Naive B cell (primary cell): ENCODE measurements at places on chromosomes 5 and 9. TPM values are rescaled to one million over a fixed set of nuclear protein-coding genes. Genes with fewer than 3 reads are reported as not detected.
A peak's percentile ranks its signal among the peaks of the same experiment; 100 is the strongest.

Gene CATSPER3
- 0.35 TPM for polyA plus RNA-seq

Gene LRRC14B
- not detected for polyA plus RNA-seq

Gene SHISAL2B
- not detected for polyA plus RNA-seq

Gene PCDHB10
- polyA plus RNA-seq = not detected

Gene IFNK
- not detected for polyA plus RNA-seq

Gene KCNN2
- polyA plus RNA-seq = not detected

Gene LCN9
- not detected for polyA plus RNA-seq

DNA sequence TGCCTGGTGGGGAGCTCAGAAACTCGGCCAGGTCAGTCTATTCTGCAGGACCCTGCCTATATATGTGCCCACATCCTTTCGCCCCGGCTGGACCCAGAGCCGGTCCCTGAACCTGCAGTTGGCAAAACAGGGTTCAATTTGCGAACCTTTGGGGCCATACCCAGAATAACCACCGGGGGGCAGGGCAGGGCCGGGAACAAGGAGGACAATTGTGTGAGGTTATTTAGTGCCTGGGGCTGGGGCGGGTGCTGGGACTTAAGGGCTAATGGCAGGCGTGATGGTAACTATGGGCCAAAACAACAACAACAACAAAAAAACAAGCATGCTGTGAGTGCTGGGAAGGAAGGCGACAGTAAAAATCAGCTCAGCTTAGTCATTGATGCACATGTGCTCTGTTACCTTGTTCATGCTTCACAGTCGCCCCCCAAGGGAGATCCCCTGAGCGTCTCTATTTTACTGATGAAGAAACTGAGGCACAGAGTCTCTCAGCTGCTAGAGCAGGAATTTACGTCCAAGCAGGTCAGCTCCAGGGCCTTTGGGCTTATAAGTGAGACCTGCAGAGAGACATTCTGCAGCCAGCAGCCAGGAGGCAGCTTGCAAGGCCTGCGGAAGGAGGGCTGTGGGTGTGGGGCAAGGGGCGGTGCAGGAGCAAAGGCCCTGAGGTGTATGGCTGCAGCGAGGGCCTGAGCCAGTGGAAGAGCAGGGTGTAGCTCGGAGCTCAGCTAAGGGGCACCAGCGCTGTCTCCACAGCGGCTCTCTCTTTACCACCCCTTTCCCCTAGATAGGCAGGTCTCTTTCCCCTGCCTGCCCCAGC is 106.0 kb downstream of the PHF2 start:
- peak; percentile 29 for DNase-seq

- no peak for DNase-seq
These were observed 852 bp downstream of the ARHGEF37 start for GRCh38 chr5:149581931-149582768.

DNA sequence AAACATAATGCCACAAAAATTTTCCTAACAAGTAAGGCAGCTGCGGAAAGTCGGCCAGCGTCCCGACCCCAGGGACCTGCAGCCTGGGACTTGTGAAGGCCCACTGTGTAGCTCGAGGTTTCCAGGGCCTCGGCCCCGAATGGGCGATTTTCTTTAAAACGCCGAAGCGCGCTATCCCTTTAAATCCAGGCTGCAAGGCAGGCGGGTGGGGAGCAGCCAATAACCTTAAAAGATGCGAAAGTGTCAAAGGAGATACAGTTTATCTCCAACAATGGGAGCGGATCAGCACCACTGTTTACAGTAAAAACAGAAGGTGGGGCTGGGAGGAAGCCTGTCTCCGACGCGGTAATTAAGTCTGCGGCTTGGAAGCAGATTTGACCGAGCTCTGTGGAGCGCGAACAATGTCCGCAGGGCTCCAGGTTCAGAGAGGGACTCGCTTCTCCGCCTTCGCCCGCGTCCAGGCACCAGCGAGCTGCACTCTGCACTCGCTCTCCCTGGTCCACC is 1.7 kb upstream of the ZSWIM6 start:
- no peak for DNase-seq

- no peak for DNase-seq
These were observed 10.2 kb downstream of the NREP start for GRCh38 chr5:111746791-111747190.

DNA sequence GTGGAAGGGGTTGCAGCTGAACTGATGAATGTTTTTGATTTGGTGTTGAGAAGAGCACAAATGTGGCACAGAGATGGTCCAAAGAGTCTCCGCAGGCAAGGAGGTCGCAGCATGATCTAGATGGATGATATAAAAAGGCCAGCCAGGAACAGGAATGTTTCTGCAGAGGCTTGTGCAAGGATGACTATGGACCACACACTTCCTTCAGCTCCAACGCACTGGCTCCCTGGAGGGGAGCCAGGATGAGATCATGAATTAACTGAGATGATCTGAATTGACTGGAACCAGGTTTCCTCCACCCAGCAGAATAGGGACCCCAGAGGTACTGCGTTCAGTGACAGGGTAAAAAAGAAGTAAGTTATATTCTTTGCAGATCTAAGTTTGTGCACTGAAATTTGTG is 89.0 kb downstream of the ARSB start:
- no peak for DNase-seq

DNA sequence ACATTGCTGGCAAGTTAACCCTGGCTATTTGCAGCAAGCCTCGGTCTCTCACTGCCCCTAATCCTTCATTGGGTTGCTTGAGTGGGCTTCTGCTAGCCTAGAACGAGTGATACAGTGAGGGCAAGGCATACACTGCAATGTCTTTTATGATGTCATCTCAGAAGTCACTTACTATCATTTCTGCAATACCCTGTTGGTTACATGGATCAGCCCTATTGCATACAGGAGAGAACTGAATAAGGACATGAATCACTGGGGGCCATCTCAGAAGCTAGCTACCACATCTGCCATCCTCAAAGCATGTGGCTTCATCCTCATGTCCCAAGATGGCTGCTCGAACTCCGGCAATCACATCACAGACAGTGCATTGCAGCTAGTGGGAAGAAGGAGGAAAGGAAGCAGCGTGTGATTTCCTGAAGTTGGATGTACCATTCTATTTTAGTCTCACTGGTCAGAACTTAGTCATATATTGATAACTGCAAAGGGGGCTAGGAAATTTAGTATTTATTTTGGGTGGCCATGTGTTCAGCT is 33.3 kb upstream of the CDKN2AIPNL start:
- no peak for DNase-seq

DNA sequence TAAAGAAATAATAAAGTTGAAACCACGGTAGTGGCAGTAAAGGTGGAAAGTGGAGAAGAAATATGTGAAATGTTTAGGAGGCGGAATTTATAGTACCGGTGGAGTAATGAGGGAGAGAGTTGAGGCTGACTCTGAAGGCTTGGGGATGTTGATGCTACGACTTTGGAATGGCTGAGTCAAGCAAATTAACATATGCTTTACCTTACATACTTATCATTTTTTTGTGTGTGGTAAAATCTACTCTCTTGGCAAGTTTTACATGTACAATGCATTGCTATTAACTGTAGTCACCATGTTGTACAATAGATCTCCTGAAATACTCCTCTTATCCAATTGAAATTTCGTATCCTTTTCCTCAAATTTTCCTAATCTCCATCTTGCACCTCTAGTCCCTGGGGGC is 179.0 kb downstream of the TAF11L14 start:
- DNase-seq = no peak

GRCh38 chr5:1293416-1294205 is 1.3 kb downstream of the TERT start:
- DNase-seq = no peak

DNA sequence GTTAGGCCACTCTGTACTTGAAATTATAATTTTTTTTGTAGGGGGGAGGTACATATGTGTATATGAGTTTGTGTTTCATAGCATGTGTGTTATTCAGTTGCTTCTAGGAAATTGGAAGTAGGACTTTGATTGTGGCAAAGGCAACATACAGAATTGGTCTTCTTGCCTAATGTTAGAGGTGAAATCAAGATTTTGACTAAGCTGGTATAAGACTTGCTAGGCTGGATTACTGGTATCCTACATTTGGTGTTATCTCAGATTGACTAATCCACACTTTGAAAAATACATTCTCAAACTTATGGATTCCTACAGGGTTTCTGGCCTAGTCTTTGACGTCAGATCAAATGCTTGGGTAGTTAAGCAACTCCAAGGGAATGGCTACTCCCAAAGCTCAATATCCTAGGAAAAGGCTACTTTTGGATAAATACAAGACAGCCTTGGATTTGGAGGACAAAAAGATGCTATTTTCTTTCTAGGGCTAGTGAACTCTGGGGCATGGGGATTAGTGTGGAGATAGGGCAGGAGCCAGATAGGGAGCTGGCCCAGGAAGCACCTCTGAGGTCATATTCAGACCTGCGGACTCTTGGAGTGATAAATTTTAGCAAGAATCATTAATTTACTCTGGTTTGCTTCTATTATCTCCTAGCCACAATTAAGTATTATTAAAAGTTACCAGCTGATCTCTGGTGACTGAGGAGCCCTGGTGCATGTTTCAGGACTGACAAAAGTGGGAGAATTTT is 144.0 kb upstream of the RPS23 start:
- DNase-seq = no peak

DNA sequence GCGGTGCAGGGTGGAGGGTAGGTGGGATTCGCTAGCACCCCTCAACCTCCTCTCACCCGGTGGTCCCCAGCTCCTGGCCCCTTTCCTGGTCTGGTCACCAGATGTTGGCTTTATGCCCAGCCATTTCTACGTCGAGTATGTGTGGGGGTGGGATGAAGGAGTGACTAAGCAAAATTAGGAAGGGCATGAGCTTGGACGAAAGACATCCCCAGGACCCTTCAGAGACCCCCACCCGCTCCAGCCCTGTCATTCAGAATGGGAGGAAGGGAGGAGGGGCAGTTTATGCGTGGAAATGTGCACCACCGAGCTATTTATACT is 742 bp downstream of the BHMT2 start:
- DNase-seq = no peak

GRCh38 chr9:36401897-36402480 is 1.9 kb upstream of the RNF38 start:
- DNase-seq = no peak

DNA sequence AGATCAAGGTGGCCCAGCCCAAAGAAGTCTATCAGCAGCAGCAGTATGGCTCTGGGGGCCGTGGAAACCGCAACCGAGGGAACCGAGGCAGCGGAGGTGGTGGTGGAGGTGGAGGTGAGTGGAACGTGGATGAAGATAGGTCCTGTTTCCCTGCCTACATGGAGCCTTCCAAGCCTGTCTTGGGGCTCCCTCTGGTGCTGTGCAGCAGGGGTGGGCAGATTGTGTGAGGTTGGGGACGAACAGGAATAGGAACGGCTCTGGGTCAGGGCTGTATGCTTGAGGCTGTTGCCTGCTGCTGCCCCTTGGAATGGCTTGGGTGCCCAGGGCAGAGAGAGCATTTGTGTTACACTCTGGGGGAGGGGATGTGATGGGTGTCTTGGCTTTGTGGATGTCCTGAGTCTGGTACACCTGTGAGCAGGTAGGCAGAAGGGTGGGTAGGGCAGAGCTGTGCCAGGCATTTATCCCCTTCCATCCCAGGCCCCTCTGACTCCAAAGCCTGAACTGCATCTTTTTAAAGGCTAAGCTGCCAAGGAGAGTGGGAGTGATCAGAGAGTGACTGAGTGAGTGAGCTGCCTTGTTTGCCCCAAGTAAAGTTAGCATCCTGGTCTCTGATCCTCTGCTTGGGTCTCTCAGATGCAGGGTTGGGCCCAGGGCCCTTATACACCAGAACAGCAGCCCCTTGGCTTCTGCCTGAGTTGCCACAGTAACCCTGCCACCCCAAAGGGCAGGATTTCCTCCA is 5.2 kb downstream of the HNRNPAB start:
- no peak for DNase-seq

GRCh38 chr9:83339435-83339834 is 198.8 kb downstream of the FRMD3 start:
- no peak for DNase-seq

- DNase-seq = no peak
These were observed 18.2 kb downstream of the PPP2R2B start for GRCh38 chr5:146860213-146860893.

DNA sequence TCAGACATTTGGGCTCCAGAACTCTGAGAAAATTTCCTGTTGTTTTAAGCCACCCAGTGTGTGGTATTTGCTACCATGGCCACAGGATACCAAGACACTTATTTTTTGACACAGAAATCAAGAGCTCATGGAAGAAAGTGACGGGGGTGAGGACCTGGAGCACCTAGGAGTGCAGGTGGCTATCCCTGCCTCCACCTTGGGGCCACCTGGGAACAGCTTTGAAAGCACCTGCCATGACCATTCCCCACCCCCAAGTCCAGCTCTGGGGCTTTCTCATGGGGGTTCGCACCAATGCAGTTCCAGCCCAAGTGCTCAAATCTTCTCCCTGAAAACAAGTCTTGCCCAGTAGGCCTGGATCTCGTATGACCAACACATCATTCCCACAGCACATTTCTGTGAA is 214.9 kb upstream of the IRX1 start:
- no peak for DNase-seq

GRCh38 chr9:20012232-20012631 is 223.4 kb upstream of the SLC24A2 start:
- DNase-seq = no peak

DNA sequence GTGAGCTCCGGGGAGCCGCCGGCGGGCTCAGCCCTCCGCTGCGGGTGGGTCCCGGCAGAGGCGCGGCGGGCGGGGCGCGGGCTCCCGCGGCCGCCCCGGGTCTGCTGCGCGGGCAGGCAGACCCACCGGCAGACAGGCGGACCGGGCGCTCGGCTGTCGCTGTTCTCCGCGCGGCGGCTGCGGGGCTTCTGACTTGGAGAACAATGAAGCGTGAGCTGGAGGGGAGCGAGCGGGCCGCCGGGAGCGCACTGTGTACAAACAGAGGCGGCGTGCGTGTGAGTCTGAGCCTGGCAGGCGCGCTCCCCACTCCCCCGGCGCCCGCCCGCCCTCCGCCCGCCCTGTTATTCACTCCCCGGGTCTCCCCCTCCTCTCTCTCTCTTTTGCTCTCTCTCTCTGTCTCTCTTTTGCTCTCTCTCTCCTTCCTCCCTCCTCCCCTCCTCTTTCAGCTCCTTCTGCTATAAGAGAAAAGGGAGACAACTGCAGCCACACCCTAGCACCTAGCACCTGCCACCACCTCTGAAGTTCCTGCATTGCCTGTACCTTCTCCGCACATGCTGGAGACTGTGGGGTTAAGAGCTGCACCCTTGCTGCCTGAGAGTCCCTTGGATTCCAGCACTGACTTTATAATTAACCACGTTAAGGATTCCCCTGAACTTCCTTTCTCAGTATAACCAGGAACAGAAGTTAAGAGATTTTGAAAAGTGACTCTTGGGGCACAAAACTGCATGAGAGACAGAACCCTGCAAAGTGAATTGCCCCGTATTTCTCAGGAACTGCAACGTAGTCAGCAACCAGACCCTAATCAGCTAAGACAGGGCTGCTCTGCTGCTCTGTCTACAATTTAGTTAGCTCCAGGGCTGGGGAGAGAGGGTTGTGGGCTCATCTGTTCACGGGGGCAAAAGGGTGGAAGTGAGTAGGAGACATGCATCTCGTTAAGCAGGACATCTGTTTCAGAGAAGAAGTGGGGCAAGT is at the start of gene EDIL3:
Gene EDIL3, minus strand, starts transcription at position 277 of the 972 bp plus-strand sequence. CDS start 506 bp downstream, outside the sequence.
- DNase-seq = no peak

DNA sequence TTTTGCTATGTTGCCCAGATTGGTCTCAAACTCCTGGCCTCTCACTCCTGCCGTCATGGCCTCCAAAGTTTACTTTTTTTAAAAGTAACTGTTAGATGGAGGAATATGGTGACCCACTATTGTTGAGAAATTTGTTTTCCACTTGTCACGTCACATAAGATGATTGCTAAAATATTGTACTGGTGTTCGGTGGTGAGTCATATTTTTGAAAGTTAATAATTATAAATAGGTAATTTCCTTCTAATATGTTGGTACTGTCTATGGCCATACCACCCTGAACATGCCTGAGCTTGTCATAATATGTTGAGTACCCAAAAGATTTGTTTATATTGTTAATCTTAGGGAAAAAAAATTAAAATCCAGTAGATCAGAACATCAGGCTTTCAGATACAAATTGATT is 22.6 kb downstream of the RMI1 start:
- DNase-seq = no peak
